Sciatic nerve (tissue), 2 donors: ENCODE measurements at places on chromosomes 4 and X. TPM values are rescaled to one million over a fixed set of nuclear protein-coding genes. Genes with fewer than 3 reads are reported as not detected.

TSR2 gene
- total RNA-seq, result 39.3 TPM

GRID2 gene
- total RNA-seq, result 1.4 TPM

LONRF3 gene
- 5.9 TPM for total RNA-seq

OPRPN gene
- not detected for total RNA-seq

REELD1 gene
- 0.62 TPM for total RNA-seq

TMPRSS11A gene
- total RNA-seq, result not detected

FAM114A1 gene
- 92.9 TPM for total RNA-seq

SATL1 gene
- total RNA-seq, result not detected

RNF128 gene
- total RNA-seq, result 3.0 TPM

PNMA6F gene
- not detected for total RNA-seq

USP26 gene
- not detected for total RNA-seq

IL2RG gene
- 9.9 TPM for total RNA-seq

NIPAL1 gene
- total RNA-seq, result 6.3 TPM

DOK7 gene
- total RNA-seq, result not detected

KLHL4 gene
- total RNA-seq, result 0.58 TPM

TLR2 gene
- total RNA-seq, result 35.2 TPM

TMEM47 gene
- 20.7 TPM for total RNA-seq

VEGFC gene
- 17.0 TPM for total RNA-seq

MAGEA11 gene
- not detected for total RNA-seq

PDE5A gene
- 55.8 TPM for total RNA-seq

CCDC160 gene
- total RNA-seq, result 1.9 TPM

ELK1 gene
- total RNA-seq, result 24.1 TPM

KIAA1210 gene
- 0.27 TPM for total RNA-seq
